ENCODE measurements at places on chromosomes 13 and 19.
A peak's percentile ranks its signal among the peaks of the same experiment; 100 is the strongest.

DNA sequence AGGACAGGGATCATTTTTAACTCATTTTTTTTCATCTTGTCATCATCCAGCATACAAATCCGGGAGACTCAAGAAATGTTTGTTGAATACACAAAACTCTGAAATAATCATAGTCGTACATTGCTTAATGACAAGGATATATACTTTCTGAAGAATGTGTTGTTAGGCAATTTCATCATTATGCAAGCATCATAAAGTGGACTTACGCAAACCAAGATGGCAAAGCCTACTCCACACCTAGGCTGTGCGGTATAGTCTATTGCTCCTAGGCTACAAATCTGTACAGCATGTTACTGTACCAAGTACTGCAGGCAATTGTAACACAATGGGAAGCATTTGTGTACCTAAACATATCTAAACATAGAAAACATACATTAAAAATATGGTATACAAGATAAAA is 264.1 kb downstream of the TSHZ3 start:
- no peak for DNase-seq

DNA sequence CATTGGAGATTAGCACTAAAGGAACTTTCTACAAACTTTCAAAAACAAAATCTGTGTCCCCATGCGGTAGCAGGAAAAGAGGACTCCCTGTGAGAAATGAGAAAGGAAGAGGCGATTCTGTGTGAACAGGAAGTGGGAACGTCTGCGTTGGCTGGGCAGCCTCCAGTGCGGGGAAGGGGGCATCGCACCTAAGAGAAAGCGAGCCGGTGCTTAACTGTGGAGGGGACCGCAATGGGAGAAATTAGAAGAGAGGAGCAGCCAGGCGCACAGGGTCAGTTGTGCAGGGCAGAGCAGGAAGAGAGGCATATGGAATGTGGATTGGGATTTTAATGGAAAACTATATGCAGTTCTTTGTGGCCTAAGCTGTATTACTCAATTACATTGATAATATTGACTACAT is 77.4 kb upstream of the DOCK9 start:
- peak; percentile 47 for DNase-seq

- DNase-seq = peak; percentile 38
Observed at GRCh38 chr19:52398081-52398441, 412 bp downstream of the ZNF528 start.

DNA sequence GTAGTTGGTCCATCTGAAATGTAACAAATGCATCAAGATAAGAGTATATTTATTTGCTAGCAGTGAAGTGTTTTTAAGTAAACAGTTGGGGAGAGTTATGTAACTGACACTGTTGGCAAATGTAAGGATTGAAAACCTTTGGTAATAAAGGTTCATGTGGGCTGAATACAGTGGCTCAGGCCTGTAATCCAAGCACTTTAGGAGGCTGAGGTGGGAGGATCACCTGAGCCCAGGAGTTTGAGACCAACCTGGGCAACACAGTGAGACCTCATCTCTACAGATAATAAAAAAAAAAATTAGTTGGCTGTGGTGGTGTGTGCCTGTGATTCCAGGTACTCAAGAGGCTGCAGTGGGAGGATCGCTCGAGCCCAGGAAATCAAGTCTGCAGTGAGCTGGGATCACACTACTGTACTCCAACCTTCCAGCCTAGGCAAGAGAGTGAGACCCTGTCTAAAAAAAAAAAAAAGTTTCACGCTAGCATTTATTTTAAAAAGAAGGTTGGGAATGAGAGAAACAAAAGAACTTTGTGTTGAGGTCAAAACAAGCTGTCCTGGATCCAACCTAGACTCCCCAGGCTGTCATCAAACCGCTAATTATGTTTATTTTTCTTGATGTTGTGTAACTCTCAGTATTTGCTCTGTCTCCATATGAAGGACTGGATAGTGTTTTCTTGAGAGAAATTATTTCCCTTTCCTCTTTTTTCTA is 20.7 kb downstream of the SETDB2 start:
- no peak for DNase-seq

DNA sequence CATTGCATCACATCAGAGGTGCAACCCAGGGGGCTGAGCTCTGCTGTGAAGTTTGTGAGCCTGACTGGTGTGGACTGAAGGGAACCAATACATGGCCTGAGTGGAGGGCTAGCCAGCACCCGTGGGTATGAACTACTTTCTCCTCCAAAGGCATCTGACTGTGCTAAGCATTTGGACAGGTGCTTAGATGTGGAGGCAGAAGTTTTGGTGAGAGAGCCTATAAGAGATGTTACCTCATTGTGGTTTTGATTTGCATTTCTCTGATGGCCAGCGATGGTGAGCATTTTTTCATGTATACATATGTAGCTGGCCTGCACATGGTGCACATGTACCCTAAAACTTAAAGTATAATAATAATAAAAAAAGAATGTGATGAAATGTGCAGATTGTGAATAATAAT is 46.9 kb downstream of the TEX29 start:
- DNase-seq = no peak

Measured in dermis blood vessel endothelial cell (primary cell).